ENCODE measurements at places on chromosomes 11 and 22.

DNA sequence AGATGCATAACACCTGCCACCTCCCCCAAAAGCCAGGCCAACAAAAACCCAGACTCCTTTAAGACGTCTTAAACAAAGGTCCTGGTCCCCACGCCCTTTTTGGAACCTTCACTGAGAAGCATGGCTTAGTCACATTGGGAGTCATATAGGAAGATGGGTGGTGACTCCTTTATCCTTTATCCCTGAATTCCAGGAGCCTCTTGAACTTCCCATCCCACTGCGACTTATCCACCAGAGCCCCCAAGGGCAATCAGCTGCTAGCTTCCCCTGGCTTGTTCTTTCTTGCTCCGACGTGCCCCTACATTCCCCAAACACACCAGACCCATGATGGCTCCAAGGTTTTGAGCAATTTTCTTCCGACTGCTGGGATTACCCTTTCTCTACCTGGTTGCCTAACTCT lies 567.0 kb upstream of the CADM1 start:
- DNase-seq = no peak

GRCh38 chr22:43154887-43155536 lies 3.7 kb downstream of the TSPO start:
- no peak for DNase-seq

DNA sequence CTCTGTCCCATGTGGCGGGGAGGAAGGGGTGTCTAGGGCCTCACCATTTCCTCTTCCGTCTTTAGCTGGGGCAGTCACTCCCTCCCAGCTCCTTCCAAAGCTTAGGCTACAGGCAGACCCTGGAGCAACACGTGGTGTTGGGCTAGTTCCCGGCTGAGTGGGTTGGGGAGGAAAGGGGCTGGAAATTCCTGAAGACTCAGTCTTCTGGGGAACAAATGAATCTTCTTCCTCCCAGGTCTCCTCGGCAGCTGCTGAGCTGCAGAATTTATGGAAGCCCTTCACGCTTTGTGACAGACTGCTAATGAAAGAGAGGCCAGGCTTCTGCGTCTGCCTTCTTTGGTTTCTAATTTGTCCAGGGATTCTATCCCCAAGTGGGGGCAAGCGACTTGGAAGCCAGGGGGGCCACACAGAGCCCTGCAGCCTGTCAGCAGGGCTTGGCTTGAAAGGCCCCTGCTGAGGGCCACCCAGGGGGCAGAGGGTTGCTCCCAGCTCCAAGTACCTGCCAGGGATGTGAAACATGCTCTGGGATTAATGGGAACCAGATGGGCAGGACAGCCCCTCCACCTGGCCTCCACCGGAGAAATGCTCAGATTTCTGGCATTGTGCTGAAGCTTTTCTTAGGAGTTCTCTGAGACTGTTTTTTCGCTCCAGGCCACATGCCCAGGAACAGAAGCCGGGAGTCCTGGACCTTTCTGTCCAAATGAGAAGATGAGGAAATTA lies 123.1 kb downstream of the PKNOX2 start:
- no peak for DNase-seq

DNA sequence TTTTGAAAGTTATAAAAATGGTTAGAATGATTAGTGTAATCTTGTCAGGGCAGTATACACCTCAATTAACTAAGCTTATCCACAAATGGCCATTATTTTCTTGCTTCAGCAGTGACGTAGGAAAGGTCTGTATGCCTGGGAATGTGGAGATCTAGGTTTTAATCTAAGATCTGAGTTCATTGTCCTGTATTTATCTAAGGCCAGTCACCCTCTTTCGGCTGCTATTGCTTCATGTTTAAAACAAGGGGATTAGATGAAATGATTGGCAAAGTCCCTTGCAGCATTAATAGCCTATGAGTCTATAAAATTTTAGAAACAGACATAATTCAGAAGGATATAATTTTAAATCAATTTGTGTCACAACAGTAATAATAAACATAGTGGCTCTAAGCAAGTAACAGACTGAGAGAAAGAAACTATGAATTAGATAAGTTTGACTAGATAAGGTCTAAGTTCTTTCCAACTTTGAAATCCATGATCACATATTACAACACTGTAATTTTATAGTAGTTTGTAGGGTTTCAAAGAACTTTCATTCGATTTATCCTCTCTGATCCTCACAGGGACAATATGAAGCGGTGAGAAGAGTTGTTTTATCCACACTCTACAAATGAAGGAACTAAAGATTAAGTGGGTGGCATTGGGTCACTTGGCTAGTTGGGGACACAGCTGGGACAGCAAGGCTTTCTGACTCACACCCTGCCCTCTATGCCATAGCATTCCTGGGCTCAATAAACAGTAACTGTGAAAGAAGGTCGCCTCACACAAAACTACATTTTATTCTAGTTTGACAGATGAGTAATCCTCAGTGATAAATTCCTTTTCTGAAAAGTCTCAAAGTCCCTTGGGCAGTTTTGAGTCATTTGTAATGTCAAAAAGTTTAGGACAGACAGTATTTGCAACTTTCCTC lies 60.6 kb upstream of the RDX start:
- no peak for DNase-seq

- DNase-seq = no peak
These were observed 45.9 kb upstream of the ARHGAP20 start for GRCh38 chr11:110757962-110758755.
